Activated T-helper 1 cell treated with Interleukin-2 at 50 U/mL for 16 hours (primary cell): ENCODE measurements at places on chromosomes 2 and 18.

DNA sequence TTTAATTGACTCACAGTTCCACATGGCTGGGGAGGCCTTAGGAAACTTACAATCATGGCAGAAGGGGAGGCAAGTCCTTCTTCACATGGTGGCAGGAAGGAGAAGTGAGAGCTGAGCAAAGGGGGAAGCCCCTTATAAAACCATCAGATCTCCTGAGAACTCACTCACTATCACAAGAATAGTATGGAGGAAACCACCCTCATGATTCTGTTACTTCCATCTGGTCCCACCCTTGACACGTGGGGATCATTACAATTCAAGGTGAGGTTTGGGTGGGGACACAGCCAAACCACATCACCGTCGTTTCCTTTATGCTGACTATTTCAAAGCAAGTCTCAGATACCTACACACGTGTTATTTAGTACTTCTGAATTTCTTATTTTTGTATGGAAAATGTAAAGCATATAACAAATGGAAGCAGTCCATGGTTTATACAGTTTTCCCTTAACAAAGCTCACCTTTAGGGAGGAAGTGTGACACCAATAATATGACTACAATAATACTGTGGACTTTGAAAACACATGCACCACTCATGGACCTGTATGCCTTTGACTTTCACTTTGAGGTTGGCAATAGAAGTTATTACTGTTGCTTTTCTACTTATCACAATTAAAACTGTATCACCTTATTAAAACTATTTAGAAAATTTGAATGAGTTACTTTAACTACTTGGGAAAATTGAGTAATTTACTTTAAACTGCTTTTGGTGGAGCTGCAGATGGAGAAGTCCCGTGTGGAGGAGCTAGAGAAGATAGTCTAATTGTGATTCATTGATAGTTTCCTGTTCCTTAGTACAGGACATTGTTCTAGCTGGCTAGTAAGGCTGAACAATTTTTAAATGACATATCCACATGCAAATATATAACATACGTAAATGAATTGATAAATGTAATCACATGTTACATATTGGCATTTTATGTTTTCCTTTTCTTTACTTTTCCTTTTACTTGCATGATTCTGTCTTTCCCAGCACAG is 37.3 kb downstream of the MTCL1 start:
- no peak for DNase-seq

DNA sequence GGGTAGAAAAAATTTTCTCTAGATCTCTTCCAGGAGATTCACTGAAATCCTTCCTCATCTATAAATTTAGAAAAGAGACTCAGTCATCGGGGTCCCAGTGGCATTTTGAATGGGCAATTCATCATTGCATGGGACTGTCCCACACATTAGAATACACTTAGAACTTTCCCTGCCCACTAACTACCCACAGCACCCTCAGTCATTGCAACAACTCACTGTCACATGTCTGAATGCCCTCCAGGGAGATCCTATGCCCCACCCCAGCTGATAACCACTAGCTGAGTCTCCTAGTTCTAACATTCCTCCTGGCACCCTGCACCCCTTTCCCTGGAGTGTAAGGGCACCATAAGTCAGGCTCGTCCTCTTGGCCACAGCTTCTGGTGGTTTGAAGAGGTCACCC is 89.6 kb downstream of the INSIG2 start:
- DNase-seq: no peak

DNA sequence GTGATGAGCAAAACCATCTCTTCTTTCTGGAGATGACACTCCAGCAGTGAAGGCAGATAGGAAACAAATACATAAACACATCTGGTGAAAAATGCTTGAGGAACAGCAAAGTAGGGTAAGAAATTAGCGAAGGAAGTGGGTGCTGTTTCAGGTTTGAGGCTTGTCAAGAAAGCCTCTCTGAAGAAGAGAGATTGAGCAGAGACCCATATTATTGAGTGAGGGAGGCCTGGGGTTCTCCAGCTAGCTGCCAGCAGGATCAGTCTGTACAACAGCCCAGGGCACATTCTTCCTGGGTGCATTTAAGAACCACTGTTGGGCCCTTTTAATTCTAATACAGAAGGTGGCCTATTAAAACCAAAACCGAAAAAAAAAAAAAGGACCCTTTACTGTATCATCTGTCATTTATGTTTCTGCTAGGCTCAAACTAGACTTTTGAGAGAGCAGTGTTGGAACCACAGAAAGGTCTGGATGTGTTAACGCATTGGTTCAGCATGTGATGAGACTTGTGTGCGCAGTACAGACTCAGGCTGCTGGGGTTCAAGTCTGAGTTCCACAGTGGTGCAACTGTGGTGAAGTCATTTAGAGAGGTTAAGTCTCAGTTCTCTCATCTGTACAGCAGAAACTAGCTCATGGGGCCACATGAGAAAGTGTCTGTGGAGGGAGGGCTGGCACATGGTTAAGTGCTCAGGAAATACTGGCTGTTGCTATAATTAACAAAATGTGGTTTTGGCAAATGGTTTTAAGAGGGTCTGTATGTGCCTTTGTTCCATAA is 28.9 kb downstream of the MGAT5 start:
- DNase-seq: no peak

- no peak for DNase-seq
Observed at GRCh38 chr2:168216351-168217005, 30.9 kb downstream of the STK39 start.

- no peak for DNase-seq
Observed at GRCh38 chr2:173130496-173131465, 55.1 kb downstream of the MAP3K20 start.

DNA sequence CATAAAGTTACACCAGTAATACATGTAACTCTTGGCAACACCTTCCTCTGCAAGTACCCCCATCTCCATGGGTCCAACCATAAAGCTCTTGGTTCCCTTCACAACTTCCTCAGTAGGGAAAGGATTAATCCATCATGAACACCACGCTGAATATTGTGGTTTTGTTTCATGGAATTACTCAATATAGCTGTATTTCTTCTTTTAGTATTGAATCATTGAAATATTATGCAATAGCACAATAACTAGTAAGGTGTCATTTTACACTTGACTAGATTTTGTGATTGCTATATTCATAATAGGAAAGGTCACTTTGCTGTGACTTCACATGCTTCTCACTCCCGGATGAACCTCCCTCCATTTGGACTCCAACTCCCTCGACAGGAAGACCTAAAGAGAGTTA is 29.7 kb upstream of the PID1 start:
- DNase-seq: no peak

DNA sequence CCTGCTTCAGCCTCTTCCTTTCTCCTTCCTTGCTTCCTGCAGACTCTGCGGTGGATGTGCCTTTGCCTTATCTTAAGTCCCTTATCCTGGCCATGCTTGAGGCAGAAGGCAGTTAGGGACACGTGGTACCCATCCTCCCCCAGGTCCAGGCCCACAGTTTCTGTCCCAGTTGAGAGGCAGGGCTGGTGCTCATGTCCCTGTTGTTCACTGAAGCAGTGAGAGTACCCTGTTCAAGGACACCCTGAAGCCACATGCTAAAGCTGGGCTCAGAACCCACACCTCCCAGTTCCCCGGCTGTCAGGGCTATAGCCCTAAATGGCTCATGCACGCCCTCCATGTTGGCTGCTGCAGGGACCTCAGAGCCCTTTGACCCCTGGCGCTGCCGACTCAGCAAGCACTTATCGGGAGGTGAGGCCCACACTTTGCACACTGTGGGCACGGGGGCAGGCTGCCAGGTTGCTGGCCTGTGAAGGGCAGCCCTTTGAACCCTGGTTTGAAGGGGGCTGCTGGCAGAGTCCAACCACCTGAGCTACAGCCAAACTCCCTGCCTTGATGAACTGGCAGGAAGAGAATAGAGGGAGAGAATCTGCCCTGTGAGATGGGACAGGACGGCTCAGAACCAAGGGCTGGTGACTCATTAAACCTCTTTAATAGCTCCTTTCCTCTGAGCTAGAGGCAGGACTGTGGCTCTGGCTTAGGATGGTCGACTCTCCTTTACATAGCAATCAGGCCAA is 6.3 kb downstream of the KHK start:
- DNase-seq: no peak

DNA sequence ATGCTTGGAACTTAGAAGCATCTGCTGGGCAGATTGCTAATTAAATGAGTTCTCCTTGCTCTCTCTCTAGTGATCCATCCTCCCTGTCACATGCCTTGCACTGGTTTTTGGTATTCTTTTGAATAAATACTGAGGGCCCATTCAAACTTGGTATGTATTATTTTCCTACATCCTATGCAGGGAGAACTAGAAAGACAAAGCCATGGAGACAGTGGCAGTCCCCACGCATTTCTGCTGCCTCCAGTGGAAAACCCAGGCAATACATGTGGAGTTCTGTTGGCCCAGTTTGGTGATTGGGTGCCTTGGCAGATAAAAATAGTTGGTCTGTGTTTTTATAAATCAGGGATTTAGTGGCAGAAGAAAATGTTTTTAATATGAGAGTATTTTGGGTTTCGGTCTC is 68.7 kb downstream of the DIS3L2 start:
- no peak for DNase-seq

- no peak for DNase-seq
Observed at GRCh38 chr2:40244675-40245074, 207.2 kb downstream of the SLC8A1 start.

DNA sequence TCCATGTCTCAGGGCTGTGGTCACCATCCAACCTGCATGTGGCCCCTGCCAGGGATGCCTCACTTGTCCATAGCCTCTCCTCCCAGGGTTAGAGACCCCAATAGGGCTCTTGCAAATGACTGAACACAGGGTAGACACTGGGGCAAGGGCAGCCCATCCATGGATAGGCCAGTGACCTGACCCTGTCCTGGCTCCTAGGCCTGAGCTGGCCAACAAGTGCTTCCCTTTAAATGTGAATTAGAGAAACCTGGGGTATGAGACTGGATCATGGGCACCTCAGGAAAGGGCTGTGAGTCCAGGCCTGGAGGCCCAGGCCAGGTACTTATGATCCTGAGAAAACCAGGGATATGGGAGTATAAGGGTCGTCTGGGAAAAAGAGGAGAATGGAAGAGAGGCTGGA is 64.5 kb downstream of the COPS8 start:
- no peak for DNase-seq

GRCh38 chr2:51003345-51004192 is 28.4 kb downstream of the NRXN1 start:
- DNase-seq: no peak

DNA sequence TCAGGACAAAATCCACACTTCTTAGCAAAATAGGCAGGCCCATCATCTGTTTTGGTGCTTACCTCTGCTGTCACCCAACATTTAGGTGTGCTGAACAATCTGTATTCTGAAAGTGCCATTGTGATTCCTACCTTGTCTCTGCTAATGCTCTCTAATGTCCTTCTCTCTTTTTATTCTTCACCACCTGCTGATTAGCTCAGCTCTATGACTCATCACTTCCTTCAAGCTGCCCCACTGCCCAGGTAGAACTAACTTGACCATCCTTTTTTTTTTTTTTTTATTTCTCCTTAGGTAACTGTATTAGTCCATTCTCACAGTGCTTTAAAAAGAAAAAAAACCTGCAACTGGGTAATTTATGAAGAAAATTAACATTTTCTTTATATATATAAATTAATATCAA is 478.7 kb upstream of the POU3F3 start:
- DNase-seq: no peak

DNA sequence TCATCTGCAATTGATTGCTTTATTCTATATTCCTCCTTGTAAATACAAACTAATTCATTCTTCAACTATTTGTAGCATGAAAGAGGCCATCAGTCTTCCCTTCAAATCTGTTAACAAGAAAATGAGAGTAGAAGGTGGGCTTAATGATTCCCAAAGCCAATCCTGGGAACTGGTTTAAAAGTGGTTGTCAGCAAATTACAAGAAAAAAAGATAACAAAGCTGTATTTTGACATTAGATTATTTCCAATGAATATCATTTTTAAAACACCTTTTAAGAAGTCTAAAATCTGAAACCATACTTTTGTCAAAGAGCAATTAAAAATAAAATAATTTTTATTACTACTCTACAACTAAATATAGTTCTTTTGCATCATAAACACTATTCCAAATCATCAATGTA is 139.2 kb downstream of the DYM start:
- no peak for DNase-seq

DNA sequence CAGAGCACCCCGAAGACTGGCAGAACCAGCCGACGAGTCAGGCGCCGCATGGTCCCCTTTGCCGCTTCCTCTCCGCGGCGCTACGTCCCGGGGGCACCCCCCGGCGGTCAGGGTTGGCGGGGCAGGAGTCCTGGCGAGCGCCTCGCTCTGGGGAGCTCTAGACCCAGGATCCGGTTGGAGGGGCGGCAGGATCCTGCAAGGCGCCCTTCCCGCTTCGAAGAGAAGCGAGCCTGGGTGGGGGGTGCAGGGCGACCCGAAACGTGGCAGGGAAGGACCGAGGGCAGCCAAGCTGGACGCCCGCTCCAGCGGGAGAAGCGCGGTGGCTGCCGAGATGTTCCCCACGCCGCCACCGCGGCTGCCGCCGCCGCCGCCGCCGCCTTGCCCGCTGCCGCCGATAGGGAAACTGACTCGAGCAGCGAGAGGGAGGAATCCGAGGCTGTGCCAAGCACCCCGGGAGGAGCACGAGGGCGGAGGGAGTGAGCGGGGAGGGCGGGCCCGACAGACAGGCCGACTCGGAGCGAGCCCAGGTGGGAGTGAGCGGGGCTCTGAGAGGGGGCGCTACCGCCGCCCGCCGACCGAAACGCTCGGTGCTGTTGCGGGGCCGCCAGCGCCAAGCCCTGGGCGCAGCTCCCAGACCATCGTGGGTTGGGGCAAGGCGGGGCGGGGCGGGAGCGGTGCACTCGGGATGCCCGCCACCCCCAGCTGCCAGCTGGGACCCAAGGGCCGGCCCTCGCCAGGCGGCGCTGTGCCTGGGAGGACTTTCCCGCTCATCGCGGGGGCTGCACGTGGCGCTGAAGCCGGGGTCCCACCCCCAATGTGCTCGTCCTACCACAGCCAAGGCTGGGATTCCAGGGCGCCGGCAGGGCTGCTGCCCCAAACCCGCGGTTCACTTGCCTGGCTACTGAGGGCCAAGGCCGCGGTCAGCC is at the start of gene GALNT14:
GALNT14 (minus strand) TSS at position 404 of the 926 bp plus-strand sequence; CDS start at position 50, 354 bp downstream.
- no peak for DNase-seq

DNA sequence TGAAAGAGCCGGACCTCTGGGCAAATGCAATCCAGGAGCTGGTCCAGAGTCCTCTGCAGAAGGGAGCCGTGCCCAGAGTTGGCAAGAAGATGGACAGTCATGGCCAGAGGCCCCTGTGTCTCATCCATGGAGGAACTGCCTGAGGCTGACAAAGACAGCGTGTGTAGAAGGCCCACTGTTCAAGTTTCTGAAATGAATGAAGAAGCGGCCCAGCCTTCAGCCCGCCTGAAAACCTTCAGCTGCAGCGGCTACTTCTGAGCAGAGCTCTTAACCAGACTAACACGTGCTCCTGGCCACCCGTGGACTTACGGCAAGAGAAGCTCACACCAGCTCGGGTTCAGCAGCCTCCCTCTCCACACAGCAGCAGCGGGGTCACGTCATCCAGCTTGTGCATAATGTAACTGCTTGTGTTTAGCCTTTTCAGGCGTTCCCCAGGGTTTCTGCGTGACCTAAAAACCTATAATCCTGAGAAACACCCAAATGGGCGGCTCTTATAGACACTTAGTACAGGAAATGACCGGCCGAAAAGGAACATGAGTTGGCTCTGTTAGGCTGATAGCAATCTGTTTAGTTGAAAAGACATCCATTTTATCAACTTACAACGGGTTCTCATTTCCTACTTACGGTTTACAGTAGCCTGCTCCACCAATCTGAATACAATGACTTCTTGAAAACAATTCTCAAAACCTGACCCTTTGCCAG is at the start of gene FAM124B:
FAM124B (minus strand) TSS at position 467 of the 702 bp plus-strand sequence; CDS start at position 128, 339 bp downstream.
- no peak for DNase-seq

GRCh38 chr18:9835113-9835755 is 50.5 kb upstream of the TXNDC2 start:
- no peak for DNase-seq

- DNase-seq: no peak
Observed at GRCh38 chr2:39625927-39626270, 39.8 kb upstream of the TMEM178A start.
